Inflammatory macrophage treated with lipopolysaccharide for 4 hours (primary cell): ENCODE measurements at places on chromosomes 13 and 19.
A peak's percentile ranks its signal among the peaks of the same experiment; 100 is the strongest.

DNA sequence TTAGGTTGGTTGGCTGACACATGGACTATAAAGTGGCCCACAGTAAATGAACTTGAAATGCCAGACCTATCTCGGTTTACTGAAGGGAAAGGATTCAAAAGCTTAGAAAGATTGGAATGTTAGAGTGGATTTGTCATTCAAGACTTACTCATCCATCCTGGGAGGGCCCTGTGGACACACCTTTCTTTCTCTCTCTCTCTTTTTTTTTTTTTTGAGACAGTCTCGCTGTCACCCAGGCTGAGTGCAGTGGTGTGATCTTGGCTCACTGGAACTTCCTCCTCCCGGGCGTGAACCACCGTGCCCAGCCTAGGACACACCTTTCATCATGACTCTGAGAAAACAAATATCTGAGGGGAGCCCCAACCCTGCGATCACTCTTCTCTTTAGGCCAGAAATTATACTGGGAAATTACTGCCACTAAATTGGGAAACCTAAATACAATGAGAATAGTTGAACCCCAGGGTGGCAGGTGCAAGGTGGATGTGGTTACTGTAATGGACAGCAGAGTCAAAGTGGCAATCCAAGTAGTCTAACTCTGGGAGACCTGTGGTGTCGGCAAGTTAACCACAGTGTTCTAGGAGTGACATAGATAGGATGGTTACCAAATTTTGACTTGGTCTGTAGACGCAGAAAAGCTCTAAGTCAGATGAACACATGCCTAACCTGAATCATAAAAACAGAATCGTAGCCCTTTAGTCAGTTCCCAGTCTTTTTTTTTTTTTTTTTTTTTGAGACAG, 47.1 kb upstream of the ZMYM5 start:
- no peak for DNase-seq

GRCh38 chr13:63546524-63546923, 2130.9 kb upstream of the PCDH20 start:
- no peak for DNase-seq

GRCh38 chr19:17757125-17757524, 5.8 kb downstream of the FCHO1 start:
- DNase-seq, result no peak

- no peak for DNase-seq
Measured at GRCh38 chr13:76129305-76130000, 493.3 kb downstream of the LMO7 start.

DNA sequence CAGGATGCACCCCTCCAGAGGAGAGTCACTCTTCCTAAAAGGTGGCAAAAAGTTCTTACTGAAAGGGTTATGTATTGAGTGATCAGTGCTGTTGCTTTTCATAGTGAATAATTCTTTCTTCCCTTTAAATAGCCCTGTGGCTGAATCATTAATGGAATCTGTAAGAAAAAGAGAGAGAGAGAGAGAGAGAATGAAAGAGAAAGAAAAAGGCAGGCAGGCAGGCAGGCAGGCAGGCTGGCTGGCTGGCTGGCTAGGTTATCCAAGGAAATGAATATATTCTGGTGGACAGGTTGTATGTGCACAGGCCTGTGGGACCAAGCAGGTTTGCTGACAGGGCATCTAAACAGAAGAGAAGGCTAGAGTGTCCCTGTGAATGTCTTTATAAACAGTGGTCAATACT, 100.5 kb downstream of the DLEU7 start:
- peak; percentile 11 for DNase-seq

DNA sequence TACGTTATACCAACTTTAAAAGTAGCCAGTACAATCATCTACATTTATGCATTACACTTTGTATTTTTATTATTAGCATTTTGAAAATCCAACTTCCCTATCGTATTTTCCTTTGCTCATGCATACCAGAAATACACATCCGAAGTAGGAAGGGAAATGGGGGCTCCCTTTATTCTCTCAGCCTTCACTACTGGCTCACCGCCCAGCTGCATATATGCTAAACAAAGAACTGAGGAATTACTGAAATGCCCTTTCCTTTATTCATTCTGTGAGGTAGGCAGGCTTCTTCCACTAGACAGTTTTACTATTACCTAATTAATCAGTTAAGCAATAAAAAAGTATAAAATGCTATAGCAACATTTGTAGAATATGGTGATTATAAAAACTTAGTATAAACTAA, 291.6 kb downstream of the KLF12 start:
- no peak for DNase-seq

DNA sequence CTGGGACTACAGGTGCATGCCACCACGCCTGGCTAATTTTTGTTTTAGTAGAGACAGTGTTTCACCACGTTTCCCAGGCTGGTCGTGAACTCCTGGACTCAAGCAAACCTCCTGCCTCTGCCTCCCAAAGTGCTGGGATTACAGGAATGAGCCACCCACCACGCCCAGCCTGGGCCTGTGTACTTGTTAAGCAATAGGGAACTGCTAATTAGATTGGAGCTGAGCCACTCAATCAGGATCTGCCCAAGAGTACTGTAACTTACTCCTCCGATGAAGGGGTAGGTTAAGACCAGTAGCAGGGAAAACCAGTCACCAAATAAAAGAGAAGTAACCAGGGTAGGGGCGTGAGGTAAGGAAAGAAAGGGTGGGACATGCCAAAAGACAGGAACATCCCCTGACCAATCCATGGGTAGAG, 2.3 kb downstream of the DDX39A start:
- DNase-seq, result peak; percentile 47

DNA sequence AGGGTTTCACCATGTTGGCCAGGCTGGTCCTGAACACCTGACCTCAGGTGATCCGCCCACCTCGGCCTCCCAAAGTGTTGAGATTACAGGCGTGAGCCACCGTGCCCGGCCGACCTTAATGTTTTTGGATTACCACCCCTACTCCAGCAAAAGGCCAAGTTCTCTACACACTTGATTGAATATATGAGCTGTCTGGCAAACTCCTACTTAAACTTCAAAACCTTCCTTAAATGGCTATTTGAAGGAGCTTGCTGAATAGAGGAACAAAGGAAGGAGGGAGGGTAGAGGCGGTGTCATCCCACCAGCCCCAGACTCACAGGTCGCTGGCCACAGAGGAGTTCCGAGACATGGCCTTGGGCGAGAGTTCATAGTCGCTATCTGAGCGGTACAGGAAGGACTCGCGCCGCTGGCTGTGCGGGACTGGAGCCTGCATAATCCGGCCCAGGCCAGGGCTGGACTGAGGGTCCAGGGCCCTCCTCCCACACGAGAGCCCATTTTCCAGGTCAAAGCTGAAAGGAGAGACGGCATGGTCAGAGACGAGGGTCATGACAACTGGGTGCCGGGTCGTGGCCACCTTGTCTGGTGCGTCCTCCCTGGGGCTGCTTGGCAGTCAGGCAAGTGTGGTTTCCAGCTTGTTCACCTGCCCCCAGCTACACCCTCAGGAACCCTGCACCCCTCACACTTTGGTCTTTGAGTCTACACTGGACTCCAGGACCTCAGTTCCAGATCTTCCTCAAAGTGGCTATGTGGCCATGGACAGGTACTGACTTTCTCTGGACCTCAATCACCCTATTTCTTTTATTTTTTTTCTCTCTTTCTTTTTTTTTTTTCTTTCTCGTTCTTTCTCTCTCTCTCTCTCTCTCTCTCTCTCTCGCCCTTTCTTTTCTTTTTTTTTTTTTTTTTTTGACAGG, 4.2 kb downstream of the PDE4C start:
- no peak for DNase-seq

DNA sequence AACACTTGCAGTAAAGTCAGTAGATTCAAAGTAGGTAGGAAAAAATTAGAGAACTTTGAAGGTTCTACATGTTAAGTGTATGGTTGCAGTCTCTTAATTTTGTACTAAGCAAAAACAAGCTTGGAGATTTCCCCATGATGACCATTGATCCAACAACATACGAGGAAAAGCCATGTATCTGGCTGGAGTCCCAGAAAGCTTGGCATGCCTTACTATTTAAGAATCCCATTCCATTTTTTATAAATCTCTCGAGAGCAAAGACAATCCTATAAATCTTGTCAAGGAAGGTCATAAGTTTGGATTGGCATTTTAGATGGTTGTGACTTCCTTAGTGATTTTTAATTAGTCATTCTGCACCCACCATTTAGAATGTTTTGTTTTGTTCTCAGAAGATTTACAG, 495.9 kb downstream of the GPC5 start:
- DNase-seq, result no peak

- peak; percentile 53 for DNase-seq
Measured at GRCh38 chr13:95624020-95624419, 20.5 kb downstream of the DZIP1 start.

- no peak for DNase-seq
Measured at GRCh38 chr19:28397306-28397705, 815.6 kb downstream of the UQCRFS1 start.

GRCh38 chr13:28503182-28503967, 8.4 kb upstream of the FLT1 start:
- DNase-seq, result no peak

DNA sequence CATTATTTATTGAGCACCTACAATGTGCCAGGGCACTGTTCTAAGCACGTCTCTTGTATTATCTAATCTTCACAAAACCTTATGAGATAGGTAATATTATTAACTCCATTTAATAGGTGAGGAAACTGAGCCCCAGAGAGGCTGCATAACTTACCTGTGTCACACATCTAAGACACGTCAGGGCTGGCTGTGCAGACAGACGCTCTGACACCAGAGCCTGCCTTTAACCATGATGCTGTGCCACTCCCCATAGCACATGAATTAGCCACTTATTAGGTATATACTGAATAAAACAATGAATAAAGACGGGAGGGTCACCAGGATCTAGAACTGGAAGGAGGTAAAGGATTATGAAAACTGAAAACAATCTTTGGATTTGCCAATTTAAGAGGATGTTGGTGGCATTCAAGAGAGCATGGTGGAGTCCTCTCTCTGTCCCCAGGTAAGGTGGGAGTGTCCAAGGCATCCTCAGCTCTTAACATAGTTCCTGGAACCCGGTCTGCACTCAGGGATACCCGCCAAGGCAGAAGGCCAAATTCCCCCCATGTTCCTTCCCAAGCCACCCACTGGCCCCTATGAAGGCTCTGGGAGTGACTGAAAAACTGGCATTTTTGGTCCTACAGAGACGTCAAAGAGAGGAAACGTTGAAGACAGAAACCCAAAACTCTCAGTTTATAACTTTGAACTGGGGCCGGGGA, 479.7 kb downstream of the FOXO1 start:
- DNase-seq, result no peak

GRCh38 chr13:51612867-51613266, 28.6 kb downstream of the WDFY2 start:
- no peak for DNase-seq

GRCh38 chr19:33460221-33460908, 61.2 kb downstream of the PEPD start:
- no peak for DNase-seq

GRCh38 chr19:3287814-3288213, 63.4 kb downstream of the CELF5 start:
- DNase-seq, result no peak

- DNase-seq, result no peak
Measured at GRCh38 chr13:95386370-95386769, 85.1 kb upstream of the ABCC4 start.

GRCh38 chr19:50759886-50760285, 10.4 kb upstream of the GPR32 start:
- DNase-seq, result peak; percentile 7

DNA sequence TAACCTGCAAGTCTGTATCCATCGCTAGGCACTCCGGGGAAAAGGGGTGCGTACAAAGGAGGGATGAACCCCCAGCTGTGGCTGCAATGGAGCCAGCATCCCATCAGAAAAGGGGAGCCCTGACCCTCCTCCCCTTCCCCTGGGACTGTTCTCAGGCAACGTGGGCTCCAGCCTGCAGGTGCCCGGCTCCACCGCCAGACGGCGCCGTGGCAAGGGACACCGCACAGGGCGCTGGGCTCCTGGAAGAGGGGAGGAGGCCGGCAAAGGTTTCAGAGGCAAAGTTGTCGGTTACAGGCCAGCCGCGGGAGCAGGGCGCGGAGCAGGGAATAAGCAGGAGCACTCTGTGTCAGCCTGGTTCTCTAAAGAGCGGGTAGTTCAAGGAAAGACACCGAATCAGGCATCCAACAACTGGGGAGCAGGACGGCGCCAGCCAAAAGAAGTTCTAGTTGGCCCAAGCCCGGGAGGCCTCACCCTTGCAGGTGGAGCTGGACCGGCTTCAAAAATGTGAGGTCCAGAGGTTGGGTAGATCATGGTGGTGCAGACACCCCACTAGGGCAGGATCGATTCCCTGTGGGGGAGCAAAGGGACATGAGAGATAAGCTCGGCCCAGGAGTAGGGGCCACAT, 53.0 kb upstream of the ATP12A start:
- no peak for DNase-seq

DNA sequence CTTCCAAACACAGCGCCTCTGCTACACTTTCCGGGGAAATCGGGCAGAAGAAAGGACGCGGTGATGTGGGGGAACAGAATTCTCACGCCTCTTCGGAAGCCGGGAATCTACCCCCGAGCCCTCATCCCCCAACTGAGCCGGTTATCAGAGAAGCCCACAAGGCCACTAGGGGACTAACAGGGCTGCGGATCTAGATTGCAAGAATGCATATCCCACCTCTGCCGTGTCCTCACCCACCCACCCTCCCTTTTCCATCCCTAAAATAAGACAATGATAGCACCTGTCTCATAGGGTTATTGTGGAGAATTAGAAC, 1.1 kb downstream of the IGFLR1 start:
- DNase-seq, result no peak

DNA sequence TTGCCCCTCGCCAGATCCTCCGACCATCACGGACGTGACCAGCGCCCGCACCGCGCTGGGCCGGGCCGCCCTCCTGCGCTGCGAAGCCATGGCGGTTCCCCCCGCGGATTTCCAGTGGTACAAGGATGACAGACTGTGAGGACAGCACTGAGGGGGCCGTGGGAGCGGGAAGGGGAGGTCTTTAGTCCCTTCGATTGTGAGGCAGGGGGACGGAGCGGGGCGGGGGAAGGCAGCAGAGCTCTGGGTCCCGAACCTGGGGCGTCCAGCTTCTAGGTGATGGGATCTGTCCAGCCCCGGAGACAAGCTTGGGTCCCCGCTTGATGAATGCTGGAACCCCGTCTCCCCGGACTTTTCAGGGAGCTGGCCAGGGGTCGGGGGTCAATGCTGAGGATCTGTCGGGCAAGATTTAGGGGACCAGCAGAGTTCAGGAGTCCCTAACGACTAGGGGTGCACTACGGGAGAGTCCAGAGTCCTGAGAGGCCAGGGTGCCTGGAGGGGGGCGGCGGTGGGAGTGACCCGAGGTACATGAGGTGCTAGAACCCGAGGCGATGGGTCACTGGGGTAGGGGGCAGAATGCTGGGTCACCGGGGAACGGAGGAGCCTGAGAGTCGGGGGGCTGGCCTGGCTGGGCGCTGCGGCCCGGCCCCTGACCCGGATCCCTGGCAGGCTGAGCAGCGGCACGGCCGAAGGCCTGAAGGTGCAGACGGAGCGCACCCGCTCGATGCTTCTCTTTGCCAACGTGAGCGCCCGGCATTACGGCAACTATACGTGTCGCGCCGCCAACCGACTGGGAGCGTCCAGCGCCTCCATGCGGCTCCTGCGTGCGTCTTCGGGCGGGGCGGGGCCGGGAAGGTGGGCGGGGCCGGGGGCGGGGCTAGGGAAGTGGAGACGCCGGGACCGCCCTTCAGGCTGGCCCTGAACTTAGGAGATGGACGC, 14.6 kb downstream of the VSIG10L start:
- DNase-seq, result peak; percentile 80
